Astrocyte of the hippocampus (primary cell): ENCODE measurements at places on chromosomes 16 and 17.
A peak's percentile ranks its signal among the peaks of the same experiment; 100 is the strongest.

- no peak for DNase-seq
Observed at GRCh38 chr17:32672711-32673110, 185.9 kb downstream of the CDK5R1 start.

DNA sequence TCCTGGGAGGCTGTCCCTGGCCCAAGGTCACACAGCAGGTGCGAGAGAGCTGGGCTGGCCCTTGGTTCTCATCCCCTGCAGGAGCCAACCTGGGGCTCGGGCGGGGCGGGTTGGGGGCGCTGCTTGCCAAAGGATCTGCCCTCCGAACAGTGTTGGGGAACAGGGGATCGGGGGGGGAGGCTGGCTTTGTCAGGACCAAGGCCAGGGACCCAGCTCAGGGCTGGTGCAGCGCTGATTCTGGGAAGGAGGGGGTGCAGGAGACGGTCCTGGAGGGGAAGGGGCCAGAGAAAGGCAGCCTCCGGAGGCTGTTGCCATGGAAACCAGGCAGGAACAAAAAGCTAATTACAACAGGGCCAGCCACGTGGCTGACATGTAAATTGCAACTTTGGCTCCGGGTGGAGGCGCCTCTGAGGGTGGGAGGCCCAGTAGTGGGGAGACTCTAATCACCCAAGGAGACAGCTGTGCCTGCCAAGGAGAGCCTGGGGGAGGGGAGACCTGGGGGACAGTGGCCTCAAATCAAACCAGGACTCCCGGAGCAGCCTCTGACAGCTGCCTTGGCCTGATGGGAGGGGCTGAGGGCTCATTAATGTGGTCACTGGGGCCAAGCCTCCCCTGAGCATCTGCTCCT is 1.3 kb downstream of the TUBB3 start:
- DNase-seq = peak; percentile 75

- peak; percentile 29 for DNase-seq
Observed at GRCh38 chr17:74780443-74781238, 4.5 kb upstream of the NAT9 start.

DNA sequence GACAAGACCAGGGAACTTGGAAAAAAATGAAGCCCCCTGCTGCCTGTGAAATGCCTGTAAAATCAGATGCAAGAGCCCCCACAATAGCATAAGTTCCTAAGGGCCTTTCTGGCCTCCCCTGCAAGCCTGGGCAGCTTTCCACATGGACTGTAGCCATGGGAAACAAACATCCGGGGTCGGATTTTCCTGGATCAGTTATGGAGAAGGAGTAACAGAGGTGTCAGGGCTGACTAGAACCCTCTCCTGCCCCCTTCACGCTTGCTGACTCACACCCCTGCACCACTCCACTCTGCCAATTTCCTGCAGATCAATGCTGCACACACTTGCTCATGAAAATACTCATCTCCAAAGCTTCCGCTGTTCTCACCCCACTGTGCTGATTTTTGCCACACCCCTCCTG is 258.6 kb downstream of the CBLN1 start:
- peak; percentile 72 for DNase-seq

- DNase-seq = peak; percentile 71
Observed at GRCh38 chr17:17494870-17495535, 1.2 kb downstream of the RASD1 start.

GRCh38 chr16:73997340-73997711 is 299.3 kb upstream of the PSMD7 start:
- DNase-seq = no peak

DNA sequence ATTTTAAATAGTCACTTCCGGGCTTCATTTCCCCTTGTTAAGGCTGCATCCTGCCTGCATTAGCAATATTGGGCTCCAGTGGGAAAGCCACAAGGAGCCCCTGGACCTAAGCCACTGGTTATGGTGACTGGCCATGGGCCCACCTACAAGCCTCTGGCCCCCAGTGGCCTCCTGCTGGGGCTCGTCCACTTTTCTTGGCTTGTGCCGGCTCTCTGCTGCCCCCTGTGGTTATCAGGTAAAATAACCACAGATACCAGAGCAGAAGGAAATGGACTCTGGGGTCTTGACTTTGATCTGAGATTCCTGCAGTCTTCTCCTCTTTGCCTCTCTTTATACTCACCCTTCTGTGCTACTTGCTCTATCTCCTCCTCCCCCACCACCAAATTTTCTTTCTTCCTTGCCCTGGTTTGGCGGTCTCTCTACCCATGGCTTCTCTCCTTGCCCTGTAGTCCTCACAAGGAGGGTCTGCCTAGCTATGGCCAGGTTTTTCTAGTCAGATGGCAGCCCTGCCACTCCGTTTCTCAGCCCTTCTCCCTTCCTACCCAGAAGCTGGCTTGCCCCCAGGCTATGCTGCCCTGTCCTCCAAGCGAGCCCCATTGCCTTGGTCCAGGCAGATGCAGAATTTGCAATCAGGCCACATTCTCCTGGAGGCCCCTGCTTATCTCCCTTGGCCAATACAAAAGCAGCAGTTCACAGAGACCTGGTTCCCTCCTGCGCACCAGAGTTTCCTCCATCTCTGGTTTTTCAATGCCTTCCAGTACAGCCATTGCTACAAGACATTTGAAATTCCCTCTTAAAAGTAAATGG is 82.9 kb upstream of the RCVRN start:
- DNase-seq = peak; percentile 52

- peak; percentile 42 for DNase-seq
Observed at GRCh38 chr16:54511222-54511731, 224.7 kb upstream of the IRX3 start.

GRCh38 chr16:31063843-31064611 is 10.0 kb downstream of the ZNF668 start:
- DNase-seq = no peak
